Cortex of kidney (tissue), 1 donor: ENCODE measurements at places on chromosomes 12 and 14.

- DNase-seq, result no peak
Observed at GRCh38 chr14:31164115-31164514, 43.5 kb downstream of the HECTD1 start.

- no peak for DNase-seq
Observed at GRCh38 chr12:53809005-53809404, 57.2 kb upstream of the CISTR start.

DNA sequence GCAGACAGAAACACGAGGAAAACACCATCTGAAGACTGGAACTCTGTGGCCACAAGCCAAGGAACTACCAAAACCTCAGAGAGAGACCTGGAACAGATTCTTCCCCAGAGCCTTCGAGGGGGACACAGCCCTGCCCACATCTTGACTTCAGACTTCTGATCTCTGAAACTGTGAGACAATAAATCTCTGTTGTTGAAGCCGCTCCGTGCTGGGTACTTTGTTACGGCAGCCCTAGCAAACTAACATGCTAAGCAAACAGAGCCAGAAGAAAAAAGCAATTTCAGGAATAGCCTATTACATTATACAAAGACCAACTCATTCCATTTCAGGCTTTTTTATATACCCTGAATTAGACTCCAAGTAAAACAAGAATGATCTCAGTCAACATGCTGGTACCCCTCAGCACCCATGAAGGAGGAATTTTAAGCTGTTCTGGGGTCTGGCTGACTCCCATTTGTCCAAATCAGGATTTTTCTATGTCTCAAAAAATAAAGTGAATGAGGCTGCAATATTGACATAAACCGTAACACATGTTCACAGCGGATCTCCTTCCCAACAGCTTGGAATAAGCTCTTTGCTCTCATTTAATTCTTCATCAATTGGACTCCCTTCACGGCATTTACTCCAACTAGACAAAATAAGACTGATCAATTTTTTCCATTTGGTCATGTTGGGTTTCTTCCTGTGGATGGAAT is 190.1 kb downstream of the FOXN3 start:
- DNase-seq, result no peak

DNA sequence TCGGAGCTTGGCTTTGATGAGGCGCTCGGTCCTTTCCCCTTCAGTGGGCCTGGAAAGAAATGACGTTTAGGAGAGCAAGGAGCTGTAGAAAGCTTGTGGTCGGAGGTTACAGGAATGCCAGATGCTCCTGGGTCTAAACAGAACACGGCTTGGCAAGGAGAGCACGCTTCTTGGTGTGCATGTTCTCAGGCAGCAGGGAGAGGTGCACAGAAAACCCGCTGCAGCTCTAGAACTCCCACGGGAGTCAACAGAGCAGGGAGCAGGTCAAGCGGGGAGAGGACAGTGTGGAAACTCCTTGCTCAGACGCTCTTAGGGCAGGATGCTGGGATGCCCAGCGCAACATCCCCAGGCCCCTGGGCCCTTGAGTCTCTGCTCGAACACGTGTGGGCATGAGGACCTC is 51.0 kb downstream of the SSH1 start:
- DNase-seq, result no peak

DNA sequence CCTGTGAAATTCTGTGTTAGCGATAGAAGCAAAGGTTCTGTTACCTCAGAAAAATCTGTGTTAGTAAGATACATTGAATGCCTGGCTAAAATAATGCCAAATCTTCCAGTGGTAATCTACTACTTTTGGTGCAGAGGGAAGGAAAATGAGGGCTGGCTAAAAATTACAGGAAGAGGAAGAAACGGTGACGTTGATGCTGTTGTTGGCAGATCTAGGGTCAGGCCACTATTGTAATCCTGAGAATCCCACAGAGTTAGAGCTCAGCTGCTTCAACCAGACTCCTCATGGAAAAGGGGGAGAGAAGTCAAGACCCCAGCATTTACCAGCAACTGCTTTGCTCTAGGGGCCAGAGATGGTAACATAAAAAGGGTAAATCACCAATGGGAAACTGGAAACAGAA is 145.1 kb downstream of the PPM1H start:
- no peak for DNase-seq

DNA sequence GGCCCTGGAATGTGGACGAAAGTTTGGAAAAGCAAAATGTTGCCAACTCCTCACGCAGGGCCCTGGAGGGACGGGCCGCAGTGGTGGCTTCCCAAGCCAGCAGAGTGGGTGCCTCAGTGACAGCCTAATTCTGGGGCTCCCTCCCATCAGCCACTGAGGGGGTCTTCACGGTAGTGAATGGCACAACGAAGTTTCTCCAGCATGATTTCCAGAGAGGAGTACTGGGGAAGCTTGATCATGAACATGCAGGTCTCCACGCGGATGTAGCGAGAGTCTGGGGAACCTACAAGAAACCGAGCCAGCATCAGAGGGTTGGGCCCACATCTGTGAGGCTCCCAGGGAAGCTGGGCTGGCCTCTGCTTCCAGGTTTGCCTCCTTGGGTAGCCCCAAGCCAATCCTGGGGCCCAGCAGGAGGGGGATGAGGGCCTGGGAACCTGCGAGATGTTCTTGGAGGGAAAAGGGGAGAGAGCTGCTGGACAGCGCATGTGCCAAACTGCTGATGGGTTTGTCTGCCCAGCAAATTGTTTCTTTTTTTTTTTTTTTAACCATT is 37.0 kb downstream of the TRAFD1 start:
- DNase-seq, result no peak

- DNase-seq, result no peak
Observed at GRCh38 chr12:123165537-123165936, 14.6 kb upstream of the PITPNM2 start.

DNA sequence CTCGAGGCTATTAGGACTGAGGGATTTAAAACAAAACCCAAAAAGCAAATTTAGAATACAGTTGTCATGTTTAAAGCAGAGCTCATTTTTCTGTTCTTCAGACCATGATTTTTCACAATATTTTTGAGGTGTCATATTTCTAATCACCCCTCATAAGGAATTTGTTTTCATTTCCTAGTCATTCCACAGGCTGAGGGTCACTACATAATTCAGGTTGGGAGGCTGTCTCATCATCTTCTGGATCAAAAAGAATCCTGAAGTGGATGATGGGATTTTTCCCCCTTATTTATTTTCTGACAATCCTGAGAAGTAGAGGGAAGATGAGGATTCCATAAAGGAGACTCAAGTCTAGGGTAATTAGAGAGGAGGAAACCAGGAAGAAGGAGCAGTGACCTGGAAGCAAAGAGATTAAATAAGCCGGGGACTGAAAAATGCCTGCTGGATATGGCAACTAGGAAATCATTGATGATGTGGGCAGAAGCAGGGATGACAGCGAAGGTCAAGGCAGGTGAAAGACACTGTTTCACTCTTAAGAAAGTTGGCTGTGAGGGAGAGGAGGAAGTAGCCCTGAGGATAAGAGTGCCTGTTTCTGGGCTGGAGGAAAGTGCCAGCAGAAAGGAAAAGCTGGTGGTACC is 9.0 kb upstream of the PCNX1 start:
- DNase-seq, result no peak

- no peak for DNase-seq
Observed at GRCh38 chr14:46480817-46481216, 170.8 kb downstream of the RPL10L start.

- DNase-seq, result no peak
Observed at GRCh38 chr12:79911889-79912656, 22.8 kb downstream of the PPP1R12A start.

- DNase-seq, result no peak
Observed at GRCh38 chr14:102233081-102233480, 71.9 kb downstream of the MOK start.

DNA sequence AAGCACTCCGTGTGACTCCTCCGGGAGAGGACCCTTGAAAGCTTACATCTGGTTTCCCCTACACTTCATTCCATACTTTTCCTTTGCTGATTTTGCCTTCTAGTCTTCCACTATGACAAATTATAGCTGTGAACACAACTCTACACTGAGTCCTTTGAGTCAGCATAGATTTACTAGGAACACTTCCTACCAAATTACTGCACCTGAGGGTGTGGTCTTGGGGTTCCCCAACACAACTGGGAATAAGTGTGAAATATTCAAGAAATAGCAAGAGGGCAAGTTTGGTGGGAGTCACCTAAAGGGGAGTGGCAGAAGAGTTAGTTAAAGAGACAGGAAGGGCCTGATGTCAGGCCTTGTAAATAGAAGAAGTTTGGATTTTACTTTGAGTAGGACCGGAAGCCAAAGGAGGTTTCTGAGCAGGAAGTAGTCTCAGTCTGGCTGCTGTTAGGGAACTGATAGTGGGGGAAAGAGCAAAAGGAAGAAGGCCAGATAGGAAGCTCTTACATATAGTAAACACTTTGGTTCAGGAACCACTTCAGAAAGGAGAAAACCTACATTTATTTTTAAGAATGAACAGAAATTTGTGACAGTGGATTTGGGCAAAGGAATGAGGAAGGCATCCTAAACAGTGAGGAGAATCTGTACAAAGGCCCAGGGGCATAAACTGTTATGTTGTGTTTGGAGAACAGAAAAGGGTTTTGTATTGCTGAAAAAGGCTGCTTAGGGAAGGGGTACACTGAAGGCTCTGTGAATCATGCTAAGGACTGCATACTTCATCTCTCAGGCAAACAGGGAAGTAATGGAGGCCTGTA is 14.2 kb downstream of the SEL1L start:
- DNase-seq, result no peak

GRCh38 chr12:88985011-88985410 is 367.3 kb downstream of the DUSP6 start:
- DNase-seq, result no peak

GRCh38 chr12:4036671-4037271 is 163.6 kb upstream of the PARP11 start:
- no peak for DNase-seq

GRCh38 chr12:2646341-2646740 is 148.4 kb upstream of the FKBP4 start:
- DNase-seq, result no peak

DNA sequence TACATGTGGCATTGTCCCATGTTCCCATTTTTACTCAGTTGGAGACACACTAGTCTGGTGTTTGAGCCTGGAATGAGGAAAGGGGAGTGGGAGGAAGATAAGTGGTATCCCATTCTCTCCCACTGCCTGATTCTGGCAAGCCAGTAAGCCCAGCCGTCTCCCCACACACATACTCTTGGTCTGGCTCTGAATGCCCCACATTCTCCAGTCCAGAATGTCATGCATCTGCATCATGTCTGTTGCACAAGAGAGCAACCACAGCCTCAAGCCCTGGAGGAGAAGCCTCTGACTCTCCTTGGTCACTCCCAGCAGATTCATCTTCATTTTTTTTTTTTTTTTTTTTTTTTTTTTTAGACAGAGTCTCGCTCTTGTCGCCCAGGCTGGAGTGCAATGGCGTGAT is 48.0 kb downstream of the DRAM1 start:
- no peak for DNase-seq

- no peak for DNase-seq
Observed at GRCh38 chr14:75370416-75371205, 57.2 kb upstream of the JDP2 start.

DNA sequence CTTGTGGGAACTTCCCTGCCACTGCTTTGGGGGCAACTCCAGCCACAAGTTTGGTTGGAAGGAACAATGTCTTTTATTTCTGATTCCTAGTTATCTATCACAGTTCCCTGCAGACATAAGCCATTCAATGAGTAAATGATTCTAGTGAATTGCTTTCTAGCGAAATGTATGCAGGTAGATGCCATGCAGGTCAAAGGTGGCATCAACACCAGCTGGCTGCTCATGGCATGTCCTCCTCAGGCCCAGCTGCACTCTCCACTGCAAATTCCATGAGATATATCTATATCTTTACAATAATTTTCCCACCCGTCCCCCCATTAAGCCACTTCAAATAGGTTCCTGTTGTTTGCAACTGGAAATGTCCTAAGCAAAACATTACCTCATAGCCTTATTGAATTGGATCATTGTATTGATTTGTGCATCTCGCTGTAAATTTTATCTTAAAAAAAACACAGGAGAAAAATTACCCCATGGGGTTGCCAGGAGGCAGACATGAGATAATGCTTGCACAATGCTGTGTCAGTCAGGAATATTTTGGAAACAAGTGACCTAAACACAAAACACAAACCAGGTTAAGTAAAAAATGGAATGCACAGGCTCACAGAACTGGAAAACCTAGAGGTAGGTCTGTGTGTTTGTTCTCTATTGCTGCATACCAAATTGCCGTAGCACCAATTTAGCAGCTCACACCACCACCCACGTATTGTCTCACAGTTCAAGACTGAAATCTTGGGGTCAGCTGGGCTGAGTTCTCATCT is 32.8 kb upstream of the TXNRD1 start:
- DNase-seq, result no peak

DNA sequence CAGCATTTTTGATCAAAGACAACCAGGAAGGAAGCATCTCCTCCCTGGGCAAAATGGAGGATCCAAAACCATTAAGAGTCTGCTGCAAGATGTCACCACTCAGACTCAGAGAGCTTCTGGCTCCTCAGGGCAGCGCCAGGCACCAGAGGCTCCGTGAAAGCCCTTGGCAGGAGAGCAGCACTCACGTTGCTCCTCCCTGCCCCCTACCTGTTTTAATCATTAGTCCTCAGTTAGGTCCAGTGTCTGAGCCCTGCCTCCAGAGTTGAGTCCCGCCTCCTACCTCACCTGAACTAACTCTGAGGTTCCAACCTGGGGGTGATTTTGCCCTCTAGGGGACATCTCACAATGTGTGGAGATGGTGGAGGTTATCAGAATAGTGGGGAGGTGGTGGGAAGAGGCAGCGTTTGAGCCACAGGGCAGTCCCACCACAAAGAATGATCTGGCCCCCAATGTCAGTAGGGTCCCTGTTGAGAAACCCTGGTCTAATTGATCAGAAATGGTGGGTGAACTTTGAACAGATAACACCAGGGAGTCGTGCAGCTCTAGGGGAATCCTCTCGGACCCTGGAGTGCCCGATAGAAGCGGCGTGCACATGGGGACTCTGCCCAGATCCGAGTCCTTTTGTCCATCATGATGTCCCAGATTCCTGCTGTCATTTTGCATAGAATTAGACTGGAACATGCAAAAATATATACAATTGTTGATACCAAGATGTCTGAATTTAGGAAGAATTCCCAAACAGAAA is 156.7 kb upstream of the DIO3 start:
- DNase-seq, result no peak

- no peak for DNase-seq
Observed at GRCh38 chr12:118145113-118145797, 9.3 kb downstream of the PEBP1 start.

DNA sequence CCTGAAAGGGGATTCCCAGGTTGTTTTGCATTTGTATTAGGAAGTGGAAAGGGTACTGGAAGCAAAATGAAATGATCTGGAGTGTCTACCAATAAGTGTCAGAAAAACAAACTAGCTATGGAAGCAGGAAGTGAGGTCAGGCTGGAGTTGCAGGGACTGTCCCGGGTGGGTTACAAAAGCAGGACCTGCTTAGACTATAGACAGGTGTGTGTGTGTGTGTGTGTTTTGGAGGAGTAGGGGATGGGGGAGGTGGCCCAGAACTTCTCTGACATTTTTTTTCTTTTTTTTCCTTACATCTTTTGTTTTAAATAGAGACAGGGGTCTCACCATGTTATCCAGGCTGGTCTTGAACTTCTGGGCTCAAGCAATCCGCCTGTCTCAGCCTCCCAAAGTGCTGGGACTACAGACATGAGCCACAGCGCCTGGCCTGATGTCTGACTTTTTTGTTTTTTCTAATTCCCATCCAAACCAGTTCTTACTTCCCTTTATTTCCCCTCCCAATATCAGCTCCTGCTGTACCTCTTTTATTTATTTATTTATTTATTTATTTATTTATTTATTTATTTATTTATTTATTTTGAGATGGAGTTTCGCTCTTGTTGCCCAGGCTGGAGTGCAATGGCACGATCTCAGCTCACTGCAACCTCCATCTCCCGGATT is 512 bp upstream of the RND1 start:
- no peak for DNase-seq
